ENCODE measurements at places on chromosomes 1 and 21.

DNA sequence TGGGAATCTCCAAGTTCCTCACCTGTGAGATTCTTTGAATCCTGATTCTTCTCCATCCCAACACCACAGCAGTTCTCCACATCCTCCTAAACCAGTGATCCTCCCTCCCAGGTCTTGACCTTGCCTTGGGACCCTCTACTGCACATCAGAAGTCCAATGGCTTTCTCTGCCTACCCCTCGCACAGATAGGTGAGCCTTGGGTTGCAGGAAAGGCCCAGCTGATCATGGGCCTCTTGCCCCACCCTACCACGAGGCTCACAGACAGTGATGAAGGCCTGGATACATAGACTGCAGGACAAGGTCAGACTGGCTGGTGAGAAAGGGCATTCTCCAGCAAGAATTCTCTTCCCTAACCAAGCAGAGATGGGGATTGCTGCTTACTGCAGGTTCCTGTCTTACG lies 825 bp downstream of the FABP3 start:
- no peak for DNase-seq

GRCh38 chr1:247146671-247147070 lies 25.1 kb downstream of the ZNF124 start:
- DNase-seq: no peak

DNA sequence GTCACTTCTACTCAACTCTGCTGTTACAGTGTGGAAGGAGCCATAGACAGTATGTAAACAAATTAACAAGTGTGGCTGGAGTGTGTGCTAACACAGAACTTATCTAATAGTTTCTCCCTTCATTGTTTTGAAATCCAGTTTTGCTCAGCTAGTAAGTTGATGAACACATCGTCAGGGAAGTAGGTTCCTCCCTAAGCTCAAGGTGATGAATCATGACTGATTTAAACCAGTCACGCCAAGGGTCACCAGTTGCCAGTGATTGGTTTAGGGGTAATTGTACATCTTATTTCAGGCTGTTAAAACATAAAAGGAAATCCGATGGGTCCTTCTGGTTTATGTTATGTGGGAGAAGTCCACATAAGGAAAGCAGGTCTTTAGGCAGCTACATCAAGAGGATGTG lies 97.0 kb upstream of the CHODL start:
- DNase-seq: no peak

DNA sequence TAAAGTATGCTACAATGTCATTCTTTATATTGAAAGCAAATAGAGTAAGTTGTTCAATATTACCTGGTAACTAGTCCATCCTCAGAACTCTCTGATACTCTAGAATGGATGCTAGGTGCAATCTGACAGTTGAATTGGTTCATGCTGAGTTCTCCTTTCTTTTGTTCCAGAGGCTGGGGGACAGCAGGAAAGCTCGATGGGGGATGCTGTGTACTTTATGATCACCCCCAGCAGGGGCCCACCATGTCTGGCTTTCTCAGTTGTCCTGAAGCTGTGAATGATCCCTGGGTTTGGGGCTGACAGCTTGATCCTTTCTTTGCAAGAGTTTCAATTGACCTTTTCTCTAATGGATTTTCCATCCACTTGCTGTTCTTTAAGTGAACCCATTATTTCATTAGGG lies 22.5 kb downstream of the FMN2 start:
- DNase-seq: no peak

DNA sequence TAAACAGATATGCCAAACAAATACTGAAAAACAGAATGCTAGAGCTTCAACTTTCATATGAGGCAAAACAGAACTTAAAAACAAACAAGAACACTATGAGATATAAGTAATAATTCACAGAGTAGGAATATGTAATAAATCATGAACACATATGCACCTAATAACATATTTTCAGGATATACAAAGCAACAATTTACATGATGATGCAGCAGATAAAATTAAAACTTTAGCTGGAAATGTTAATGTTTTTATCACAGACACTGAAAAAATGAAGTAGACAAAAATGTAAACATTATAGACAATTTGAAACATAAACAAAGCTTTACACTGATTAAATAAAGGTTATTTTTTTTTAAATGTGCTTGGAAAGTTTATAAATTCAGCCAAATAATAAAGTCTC lies 443.1 kb upstream of the NFIA start:
- no peak for DNase-seq

- DNase-seq: no peak
Observed at GRCh38 chr1:210201681-210202080, 30.9 kb upstream of the SERTAD4 start.

DNA sequence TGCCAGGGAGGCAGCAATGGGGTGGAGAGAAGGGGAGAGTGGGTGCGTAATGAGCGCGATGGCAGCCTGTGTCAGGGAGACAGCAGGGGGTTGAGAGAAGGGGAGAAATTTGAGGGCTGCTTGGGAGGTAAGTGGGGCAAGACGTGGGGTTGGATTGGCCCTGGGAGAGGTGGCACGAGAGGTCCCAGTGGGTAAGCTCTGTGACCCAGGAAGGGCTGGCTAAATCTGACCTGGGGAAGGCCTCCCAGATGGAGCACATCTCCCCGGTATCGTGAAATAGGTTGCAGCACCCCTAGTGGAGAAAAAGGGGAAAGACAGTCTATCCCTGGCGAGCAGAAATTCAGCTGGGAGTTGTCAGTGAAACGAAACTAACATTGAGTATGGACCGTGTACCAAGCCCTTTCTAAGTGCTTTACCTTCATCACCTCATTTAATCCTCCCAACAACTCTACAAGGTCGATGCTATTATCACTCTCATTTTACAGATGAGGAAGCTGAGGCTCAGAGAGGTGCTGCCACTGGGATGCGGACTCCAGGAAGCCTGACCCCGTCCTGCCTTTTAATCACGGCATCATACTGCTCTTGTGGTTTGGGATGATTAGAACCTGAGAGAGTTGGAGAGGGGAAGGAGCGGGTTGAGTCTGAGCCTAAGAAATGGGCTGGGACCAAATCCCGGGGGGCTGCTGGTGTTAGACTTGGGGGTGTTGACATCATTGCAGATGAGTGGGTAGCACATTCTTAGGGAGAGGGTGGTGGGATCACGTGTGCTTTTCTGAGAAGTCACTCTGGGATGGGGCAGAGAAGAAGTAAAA lies 56.6 kb upstream of the RPL11 start:
- DNase-seq: peak; percentile 85

GRCh38 chr1:223712850-223713474 lies 623 bp downstream of the CAPN2 start:
- no peak for DNase-seq

- DNase-seq: no peak
Observed at GRCh38 chr1:205856433-205856832, 6.5 kb upstream of the PM20D1 start.

- DNase-seq: no peak
Observed at GRCh38 chr1:228021355-228022030, 14.7 kb downstream of the WNT3A start.

- no peak for DNase-seq
Observed at GRCh38 chr1:21885236-21886037, 51.7 kb downstream of the HSPG2 start.

DNA sequence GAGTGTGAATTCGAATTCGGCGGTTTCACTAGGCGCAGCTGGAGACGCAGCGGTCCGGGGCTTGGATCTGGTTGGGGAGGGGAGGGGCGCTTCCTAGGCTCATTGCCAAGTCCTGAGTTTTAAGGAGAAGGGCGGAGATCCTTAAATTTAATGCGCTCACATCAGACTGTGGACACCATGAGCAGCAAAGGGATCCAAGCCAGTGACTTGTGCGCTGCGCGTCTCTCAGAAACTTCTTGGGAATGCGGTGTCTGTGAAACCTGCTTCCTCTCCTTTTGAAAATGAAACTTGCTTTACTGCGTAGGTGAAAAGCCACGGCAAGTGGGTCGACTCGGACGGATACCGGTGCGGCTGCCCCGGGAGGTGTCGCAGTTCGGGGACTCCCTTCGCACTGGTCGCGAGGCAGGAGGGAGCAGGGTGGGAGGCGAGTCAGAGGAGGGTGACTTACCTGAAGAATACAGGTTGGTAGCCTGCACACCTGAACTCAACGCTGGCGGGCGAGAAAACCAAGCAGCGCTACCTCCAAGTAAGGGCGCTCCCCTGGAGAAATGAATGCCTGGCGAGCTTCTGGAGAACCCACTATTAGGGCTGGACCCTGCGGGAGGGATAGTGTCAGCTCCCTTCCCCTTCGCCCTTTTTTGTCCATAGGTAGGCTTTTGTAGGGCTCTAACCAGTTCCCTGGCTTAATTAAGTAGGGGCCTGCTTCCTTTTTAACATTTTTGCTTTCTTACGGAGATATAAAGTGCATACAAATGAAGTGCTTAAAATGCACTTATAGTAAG lies 992 bp downstream of the TENT5C start:
- DNase-seq: no peak

DNA sequence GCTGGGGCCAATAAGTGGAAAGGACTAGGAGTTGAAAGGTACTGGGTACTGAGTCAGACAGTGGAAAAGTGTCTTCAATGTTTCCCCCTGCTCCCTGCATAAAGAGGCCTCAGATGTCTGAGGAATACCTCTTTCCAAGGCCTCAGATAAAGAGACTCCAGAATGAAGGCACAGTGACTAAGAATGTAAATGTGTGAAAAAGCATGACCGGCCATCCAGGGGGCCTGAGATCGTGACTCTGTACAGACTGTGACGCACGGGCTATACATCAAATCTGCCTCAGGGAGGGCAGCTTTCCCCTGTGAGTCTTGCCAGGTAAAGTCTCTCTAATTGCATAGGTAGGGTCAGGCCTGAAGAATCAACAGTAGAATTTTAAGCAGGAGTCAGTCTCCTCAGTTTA lies 1690.5 kb downstream of the KCNT2 start:
- no peak for DNase-seq

- no peak for DNase-seq
Observed at GRCh38 chr1:151984313-151984956, 9.2 kb downstream of the S100A10 start.

DNA sequence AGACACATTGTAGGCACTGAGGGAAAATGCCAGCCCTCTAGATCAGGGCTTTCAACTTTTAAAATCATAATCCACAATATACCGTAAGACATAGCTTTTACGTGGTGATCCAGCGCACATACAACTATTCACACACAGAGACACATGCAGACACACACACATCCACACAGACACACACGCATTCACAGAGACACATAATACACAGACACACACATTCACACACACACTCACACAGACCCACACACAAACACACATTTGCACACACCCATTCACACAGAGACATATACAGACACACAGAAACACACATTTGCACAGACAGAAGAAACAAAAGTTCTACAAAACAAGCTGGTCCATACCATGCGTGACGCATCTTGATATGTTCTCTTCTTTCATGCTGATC lies 244.5 kb downstream of the RHOU start:
- no peak for DNase-seq

DNA sequence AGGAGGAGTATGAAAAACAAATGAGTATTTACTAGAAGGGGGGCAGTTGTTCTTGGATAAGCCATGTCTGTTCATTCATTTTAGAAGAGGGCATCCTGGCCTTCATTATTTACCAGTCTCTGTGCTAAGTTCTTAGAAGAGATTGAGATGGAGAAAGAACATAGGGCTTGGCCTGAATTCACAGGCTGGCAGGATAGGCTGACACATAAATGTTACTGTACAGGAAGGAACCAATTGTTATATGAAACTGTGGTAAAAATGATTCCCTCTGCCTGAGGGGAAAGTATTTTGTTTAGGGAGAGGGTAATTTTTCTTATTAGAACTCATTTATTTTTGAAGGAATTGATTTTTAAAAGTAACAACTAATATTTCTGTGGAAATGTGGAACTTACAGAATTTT lies 99.5 kb downstream of the MAN1A2 start:
- DNase-seq: no peak
